SJSA1 (cell line): ENCODE measurements at places on chromosomes 12 and 14. TPM values are rescaled to one million over a fixed set of nuclear protein-coding genes. Genes with fewer than 3 reads are reported as not detected.
A peak's percentile ranks its signal among the peaks of the same experiment; 100 is the strongest.

- H3K4me1 ChIP-seq, result no peaks in the 10 kb centered on the region
- no peaks in the 10 kb centered on the region for H3K36me3 ChIP-seq
- H3K4me3 ChIP-seq, result no peak within 1 kb of the TSS
- H3K27ac ChIP-seq, result no peak within 1 kb of the TSS
- DNase-seq, result no peak
Measured at GRCh38 chr12:108338915-108339657, at the start of gene CMKLR1. Gene CMKLR1 (minus strand): TSS chr12:108339311. CDS start chr12:108293591, 45,720 bp downstream.

- H3K27ac ChIP-seq, result no peak overlapping the region
- no peaks in the 10 kb centered on the region for H3K36me3 ChIP-seq
- peaks cover 20% of the 10 kb centered on the region for H3K4me1 ChIP-seq
- no peaks in the 10 kb centered on the region for H3K27me3 ChIP-seq
- no peak for DNase-seq
Measured at GRCh38 chr14:52325126-52325525, 11.0 kb downstream of the PTGER2 start.

DNA sequence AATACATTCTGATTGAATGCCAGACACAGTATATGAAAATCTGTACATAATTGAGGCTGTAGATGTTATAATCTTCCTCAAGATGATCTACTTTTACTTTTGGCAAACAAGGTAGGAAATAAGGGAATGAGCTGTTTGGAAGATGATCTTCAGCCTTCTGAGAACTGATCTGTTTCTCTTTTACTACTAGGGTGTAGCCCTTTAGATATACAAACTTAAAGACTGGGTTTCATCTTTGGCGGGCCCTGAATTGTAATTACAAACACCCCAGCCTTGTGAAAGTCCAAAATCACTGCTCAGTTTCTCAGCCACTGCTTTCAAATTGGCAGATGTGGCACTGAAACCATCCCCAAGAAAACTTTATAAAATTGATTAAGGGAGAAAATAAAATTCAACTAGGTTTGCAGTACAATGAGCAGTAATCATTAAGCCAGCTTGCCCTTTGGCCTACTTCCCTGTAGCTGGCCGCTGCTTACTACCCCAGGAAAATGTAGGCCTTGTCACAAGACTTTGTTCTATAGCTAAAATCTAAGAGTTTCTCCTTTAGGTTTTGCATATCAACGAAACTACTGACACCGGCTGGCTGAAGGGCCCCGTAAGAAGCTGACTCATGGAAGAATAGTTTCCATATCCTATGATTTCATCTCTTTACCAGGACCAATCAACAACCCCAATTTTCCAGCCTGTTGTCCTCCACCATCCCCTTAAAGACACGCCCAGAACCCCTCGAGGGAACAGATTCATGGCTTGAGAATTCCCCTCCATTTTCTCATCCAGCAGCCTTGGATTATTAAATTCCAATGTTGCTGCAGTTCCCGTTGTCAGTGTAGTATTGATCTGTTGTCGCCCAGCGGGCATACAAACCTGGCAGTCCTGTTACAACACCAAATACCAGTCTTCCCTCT is 210.8 kb downstream of the PCNX1 start:
- DNase-seq, result no peak
- no peak overlapping the region for H3K4me3 ChIP-seq
- no peak overlapping the region for H3K27ac ChIP-seq

GRCh38 chr12:116910645-116911451 is at the start of gene FBXW8:
Gene FBXW8 (plus strand): TSS chr12:116910950. CDS start chr12:116911038, 88 bp downstream.
- H3K4me3 ChIP-seq, result peak within 1 kb of the TSS; percentile 98
- H3K27ac ChIP-seq, result peak within 1 kb of the TSS; percentile 78
- H3K27me3 ChIP-seq, result no peaks in the 10 kb centered on the region; the same call in 1 of the 2 replicates
- DNase-seq, result peak; percentile 74

DNA sequence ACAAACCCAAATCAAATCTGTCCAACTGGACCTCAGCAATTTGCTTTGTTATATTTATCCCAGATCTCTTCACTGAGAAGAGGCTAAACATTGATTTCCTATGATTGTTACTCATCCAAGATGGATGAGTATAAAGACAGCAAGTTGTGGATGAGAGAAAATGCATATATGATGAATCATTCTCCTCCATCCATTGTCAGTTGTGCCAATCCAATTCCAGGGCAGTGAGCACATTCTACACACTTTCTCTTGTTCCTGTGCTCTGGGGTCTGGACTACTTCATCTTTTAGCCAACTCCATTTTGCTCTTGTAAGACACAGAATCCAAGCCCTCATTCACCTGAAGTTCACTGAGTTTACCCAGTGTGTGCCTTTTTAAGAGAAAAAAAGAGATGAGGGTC is 105.7 kb downstream of the GCH1 start:
- H3K27ac ChIP-seq, result peak overlapping the region; percentile 35
- H3K27me3 ChIP-seq, result no peaks in the 10 kb centered on the region
- H3K4me1 ChIP-seq, result peaks cover 17% of the 10 kb centered on the region
- no peak overlapping the region for H3K4me3 ChIP-seq
- peak; percentile 56 for DNase-seq

DNA sequence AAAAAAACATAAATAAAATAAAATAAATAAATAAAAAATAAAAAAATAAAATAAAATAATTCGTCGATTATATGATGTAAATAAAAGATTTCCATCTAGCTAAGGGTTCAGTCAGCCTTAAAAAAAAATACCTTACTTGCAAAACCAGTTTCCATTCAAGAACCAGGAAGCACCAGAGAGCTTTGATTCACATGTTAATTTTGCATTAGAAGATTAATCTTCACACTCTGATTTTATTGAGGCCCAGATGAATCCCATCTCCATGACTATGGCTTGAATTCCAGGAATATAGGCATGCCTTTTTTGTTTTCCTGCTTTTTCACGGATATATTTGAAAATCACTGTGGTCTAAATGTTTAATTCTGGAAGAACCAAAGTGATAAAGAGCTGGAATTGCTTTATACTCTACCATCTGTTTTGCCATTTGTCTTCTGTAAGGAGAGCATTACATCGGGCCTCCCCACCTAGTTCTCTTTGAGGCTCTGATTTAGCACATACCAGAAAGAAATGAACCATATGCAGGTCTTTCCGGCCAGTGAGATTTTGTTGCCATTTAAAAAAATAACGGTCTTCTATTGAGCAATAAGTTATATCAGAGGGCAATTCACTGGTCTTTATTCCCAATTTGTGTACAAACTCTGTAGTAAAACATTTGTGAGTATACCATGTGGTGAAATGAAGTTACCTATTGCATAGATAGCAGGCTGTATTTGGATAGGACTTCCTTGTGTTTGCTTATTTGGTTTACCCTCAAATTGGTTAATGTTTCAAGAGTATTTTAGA is 175.5 kb downstream of the AEBP2 start:
- DNase-seq, result no peak
- no peak overlapping the region for H3K4me3 ChIP-seq
- H3K27me3 ChIP-seq, result no peaks in the 10 kb centered on the region
- no peaks in the 10 kb centered on the region for H3K36me3 ChIP-seq
- H3K27ac ChIP-seq, result no peak overlapping the region

DNA sequence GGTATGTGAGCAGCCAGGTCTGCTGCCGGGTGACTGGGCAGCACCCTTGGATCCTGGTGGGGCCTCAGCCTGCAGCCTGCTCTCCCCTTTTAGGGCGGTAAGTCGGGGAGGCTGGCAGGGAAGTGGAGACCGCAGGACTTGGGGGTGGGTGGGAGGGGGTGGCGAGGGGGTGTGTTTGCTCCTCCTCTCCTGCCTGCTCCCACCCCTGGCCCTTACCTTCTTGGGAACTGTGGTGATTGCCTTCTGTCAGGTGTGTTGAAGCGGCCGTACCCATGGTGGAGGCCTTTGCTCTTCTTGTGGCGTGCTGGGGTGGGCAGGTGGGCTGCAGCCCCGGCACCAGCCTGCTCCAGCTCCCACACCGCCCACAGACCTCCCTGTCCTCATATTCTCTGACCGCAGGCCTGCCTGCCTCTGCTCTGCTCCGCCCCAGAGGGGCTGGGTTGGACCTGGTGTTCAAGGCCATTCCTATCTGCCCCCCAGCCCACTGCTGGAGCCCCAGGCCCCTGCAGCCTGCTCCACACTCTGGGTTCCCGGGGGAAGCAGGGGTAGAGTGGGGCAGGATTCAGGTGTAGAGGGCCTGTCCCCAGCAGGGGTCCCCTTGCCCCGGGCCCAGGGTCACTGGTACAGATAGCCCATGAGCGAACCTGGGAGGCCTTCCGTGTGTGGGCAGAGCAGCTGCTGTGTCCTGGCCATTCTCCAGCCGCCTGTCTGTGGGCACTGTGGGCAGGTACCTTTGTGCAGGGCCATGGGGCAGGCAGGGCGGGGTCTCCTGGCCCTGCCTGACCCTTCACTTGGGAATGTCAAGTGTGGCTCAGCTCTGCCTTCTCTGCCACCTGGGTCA is 5.2 kb downstream of the TEDC1 start:
- H3K36me3 ChIP-seq, result peaks cover 12% of the 10 kb centered on the region
- no peak overlapping the region for H3K4me3 ChIP-seq
- no peaks in the 10 kb centered on the region for H3K27me3 ChIP-seq
- peaks cover 6% of the 10 kb centered on the region for H3K4me1 ChIP-seq

DNA sequence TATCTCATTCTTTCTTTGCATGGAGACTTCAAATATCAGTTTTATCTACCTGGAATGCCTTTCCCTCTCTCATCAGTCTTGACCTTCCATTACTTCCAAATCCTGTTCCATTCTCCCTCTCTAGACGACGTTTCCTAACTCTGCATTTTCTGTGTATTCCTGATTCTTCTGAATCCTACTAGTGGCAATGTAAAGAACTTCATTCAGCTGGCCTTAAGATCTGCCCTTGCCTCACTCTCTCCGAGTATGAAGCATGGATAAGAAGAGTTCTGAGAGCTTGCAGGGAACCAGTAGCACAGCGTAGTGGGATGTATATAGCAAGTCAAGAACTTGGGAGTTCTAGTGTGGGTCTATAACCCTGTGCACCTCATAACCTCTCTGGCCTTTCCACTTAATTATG is 68.5 kb upstream of the HOXC13 start:
- DNase-seq, result no peak
- peaks cover 25% of the 10 kb centered on the region for H3K4me1 ChIP-seq
- no peaks in the 10 kb centered on the region for H3K36me3 ChIP-seq
- no peak overlapping the region for H3K27ac ChIP-seq

DNA sequence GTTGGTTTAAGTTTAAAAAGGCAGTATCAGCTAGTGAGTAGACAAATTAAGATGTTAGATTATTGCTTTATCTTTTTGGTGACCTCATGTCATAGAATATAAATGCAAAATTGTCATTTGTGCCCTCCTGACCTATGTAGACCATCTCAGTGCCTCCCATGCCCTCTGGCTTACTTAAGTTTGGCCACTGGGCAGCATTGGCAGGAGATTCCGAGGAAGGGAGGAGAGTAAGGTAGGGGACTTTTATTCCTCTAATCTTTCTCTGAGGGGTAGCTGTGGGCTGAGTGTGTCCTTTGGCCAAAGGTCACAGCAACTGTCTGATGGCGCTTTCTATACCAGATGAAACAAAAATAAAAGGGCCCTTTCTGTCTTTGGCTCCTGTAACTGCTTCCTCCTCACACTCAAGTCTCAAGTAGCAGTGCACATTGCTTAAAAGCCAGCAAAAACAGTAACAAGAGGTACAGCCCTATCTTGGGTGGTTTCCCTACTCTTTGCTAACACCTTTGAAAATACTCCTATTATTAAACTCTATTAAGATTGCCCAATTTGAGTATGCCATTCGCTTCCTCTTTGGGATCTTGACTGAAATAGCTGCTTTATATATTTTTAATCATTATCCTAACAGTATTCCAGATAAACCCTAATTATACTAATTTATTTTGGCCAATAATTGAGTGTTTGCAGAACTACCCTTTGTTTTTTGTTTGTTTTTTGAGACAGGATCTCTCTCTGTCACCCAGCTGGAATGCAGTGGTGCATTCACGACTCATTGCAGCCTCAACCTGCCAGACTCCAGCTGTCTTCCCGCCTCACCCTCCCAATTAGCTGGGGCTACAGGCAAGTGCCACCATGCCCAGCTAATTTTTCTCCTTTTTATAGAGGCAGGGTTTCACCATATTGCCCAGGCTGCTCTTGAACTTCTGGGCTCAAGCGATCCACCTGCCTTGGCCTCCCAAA is 56.5 kb upstream of the KCNH3 start:
- peak overlapping the region; percentile 7; the same call in 1 of the 2 replicates for H3K27ac ChIP-seq
- no peaks in the 10 kb centered on the region for H3K27me3 ChIP-seq
- peaks cover 27% of the 10 kb centered on the region for H3K4me1 ChIP-seq
- no peak overlapping the region for H3K4me3 ChIP-seq
- DNase-seq, result peak; percentile 34
- H3K36me3 ChIP-seq, result peaks cover 22% of the 10 kb centered on the region

GRCh38 chr12:15620741-15621539 is 168.2 kb downstream of the EPS8 start:
- H3K36me3 ChIP-seq, result no peaks in the 10 kb centered on the region
- no peak overlapping the region for H3K4me3 ChIP-seq
- DNase-seq, result peak; percentile 37
- peak overlapping the region; percentile 14; the same call in 1 of the 2 replicates for H3K27ac ChIP-seq

GRCh38 chr12:43349863-43350262 is 202.1 kb downstream of the ADAMTS20 start:
- H3K4me1 ChIP-seq, result no peaks in the 10 kb centered on the region
- H3K4me3 ChIP-seq, result no peak overlapping the region
- no peaks in the 10 kb centered on the region for H3K36me3 ChIP-seq
- H3K27ac ChIP-seq, result no peak overlapping the region
- H3K27me3 ChIP-seq, result no peaks in the 10 kb centered on the region

- H3K27me3 ChIP-seq, result no peaks in the 10 kb centered on the region
- H3K36me3 ChIP-seq, result no peaks in the 10 kb centered on the region
- H3K4me1 ChIP-seq, result no peaks in the 10 kb centered on the region
- no peak overlapping the region for H3K27ac ChIP-seq
Measured at GRCh38 chr12:113095405-113095804, 38.9 kb downstream of the DTX1 start.

DNA sequence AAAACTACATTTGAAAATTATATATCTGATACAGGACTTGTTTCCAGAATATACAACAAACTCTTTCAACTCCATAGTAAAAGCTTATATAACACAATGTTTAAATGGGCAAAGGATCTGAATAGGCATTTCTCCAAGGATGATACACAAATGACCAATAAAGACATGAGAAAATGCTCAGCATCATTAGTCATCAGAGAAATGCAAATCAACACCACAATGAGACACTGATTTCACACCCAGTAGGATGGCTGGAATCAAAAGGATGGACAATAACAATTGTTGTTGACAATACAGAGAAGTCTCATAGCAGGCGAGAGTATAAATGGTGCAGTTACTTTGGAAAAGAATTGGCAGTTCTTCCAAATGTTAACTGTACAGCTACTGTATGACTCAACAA is 394.9 kb downstream of the BCL11B start:
- DNase-seq, result no peak
- H3K27ac ChIP-seq, result no peak overlapping the region
- no peak overlapping the region for H3K4me3 ChIP-seq
- H3K27me3 ChIP-seq, result no peaks in the 10 kb centered on the region
- peaks cover 8% of the 10 kb centered on the region for H3K4me1 ChIP-seq

RNU4-1 gene
- total RNA-seq, result under 0.01 TPM in 2 replicates

IL26 gene
- total RNA-seq, result not detected in 2 replicates

CCNT1 gene
- total RNA-seq, result 17.1 and 28.4 TPM in 2 replicates

TPPP2 gene
- total RNA-seq, result not detected in 2 replicates

PLA2G1B gene
- total RNA-seq, result not detected in 2 replicates

GARIN6 gene
- total RNA-seq, result not detected in 2 replicates

BDKRB1 gene
- 0.34 and 10.3 TPM in 2 replicates for total RNA-seq

PPTC7 gene
- total RNA-seq, result 4.7 and 5.6 TPM in 2 replicates

GPR162 gene
- total RNA-seq, result 0.16 TPM in 1 of 2 replicates, not detected in the other
